ENCODE measurements at places on chromosomes 7 and 10. TPM values are rescaled to one million over a fixed set of nuclear protein-coding genes. Genes with fewer than 3 reads are reported as not detected.

Gene TMEM229A
- not detected for polyA plus RNA-seq

Gene CTAGE4
- polyA plus RNA-seq, result 5.9 TPM

Gene HTR5A
- not detected for polyA plus RNA-seq

Gene PLA2G12B
- not detected for polyA plus RNA-seq

Gene CELF2
- 9.8 TPM for polyA plus RNA-seq

Gene CDHR1
- 5.2 TPM for polyA plus RNA-seq

Gene KCNIP2
- 0.41 TPM for polyA plus RNA-seq

Gene ANKRD2
- polyA plus RNA-seq, result 0.18 TPM

Gene XRCC2
- 2.0 TPM for polyA plus RNA-seq

- no peak overlapping the region for H3K27ac ChIP-seq
- H3K36me3 ChIP-seq, result no peaks in the 10 kb centered on the region
- peaks cover 6% of the 10 kb centered on the region for H3K4me1 ChIP-seq
Measured at GRCh38 chr10:34911661-34912205, 96.6 kb upstream of the PARD3 start.

DNA sequence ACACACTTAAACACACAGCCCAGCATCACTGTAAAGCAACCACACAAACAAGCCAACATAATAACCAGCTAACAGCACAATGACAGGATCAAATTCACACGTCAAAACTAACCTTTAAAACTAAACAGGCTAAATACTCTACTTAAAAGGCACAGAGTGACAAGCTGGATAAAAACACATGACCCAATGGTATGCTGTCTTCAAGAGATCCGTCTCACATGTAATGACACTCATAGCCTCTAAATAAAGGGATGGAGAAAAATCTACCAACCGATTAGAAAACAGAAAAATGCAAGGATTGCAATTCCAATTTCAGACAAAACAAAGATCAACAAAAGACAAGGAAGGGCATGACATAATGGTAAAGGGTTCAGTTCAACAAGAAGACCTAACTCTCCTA lies 17.2 kb upstream of the PRSS58 start:
- no peaks in the 10 kb centered on the region for H3K4me1 ChIP-seq
- no peak overlapping the region for H3K27ac ChIP-seq
- no peak overlapping the region for H3K4me3 ChIP-seq
- no peaks in the 10 kb centered on the region for H3K36me3 ChIP-seq

DNA sequence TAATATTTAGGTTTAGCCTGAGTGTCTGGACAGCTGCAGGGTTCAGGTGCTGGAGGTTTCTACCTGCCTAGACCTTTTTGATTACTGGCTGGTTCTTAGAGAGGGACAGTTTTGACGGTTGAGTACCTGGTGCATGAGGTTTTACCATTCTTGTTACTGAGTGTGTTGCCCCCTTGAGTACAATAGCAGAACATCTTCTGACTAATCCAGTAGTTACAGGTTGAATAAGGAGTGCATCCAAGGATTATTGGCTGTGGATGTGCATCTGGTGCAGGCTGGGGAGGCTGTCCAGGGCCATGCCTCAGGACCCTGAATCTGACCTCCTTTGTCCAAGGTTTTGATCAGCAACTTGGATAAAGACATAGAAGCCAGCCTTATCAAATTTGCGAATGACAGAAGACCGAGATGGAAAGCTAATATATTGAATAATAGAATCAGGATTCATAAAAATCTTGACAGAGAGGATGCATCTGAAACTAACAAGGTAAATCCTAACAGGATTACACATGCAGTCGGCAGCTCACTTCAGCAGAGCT lies 23.1 kb downstream of the PLPP4 start:
- peaks cover 3% of the 10 kb centered on the region for H3K4me1 ChIP-seq
- H3K27me3 ChIP-seq, result no peaks in the 10 kb centered on the region
- H3K4me3 ChIP-seq, result no peak overlapping the region
- H3K36me3 ChIP-seq, result no peaks in the 10 kb centered on the region
- DNase-seq, result no peak

DNA sequence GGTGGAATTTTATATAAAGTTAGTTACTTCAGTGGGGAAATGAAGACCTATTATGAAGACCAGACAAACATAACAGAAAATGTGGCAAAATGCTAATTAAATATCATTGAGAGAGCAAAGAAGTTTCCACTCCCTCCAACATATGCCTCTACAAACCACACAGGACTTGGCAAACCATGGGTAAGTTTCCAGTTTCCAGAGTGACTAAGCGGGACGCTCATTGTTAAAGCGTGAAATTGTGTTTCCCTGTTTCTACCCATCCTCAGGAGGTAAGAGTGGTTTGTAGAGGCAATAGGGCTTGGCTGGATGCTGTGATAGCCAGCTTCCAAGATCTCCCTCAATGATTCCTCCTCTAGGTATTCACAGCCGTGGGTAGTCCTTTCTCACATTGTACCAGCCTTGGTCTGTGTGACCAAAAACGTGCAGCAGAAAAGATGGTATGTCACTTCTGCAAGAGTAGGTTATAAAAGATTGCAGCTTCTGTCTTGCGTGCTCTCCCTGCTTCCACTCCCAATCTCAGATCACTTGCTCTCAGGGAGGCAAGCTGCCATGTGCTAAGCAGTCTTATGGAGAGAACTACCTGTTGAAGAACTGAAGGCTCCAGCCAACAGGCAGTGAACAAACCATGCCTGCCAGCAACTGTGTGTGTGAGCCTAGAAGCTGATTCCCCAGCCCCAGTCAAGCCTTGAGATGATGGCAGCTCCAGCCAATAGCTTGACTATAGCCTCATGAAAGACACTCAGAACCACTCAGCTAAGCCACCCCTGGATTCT lies 35.7 kb downstream of the CBX3 start:
- DNase-seq, result no peak
- H3K36me3 ChIP-seq, result no peaks in the 10 kb centered on the region
- no peaks in the 10 kb centered on the region for H3K4me1 ChIP-seq
- no peaks in the 10 kb centered on the region for H3K27me3 ChIP-seq
- no peak overlapping the region for H3K27ac ChIP-seq

GRCh38 chr10:49001870-49002672 lies 62.4 kb upstream of the LRRC18 start:
- DNase-seq, result no peak
- H3K27me3 ChIP-seq, result no peaks in the 10 kb centered on the region
- no peaks in the 10 kb centered on the region for H3K36me3 ChIP-seq
- H3K4me1 ChIP-seq, result no peaks in the 10 kb centered on the region
- H3K4me3 ChIP-seq, result no peak overlapping the region
